ENCODE measurements at places on chromosomes 1 and 21.

DNA sequence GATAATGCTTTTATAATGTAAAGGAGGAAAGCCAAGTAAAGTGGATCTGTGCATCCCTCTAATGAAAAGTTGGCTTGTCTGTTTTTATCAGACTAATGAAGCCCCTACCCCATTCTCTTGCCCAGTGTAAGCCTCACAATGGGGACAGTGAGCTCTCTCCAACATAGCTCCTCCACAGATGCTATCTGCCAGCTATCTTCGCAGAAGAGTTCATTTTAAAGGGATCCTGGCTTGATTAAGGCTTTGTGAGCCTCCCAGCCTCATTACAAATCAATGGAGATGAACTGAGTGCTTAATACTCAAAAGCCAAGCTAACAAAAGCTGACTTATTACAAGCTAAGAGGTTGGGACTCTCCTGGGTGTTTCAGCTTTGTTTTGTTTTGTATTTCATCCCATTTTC is 514.7 kb downstream of the NUF2 start:
- DNase-seq: no peak

- no peak for DNase-seq
Measured at GRCh38 chr1:3881193-3881480, 18.9 kb downstream of the C1orf174 start.

- DNase-seq: no peak
Measured at GRCh38 chr21:33015756-33016155, 10.0 kb upstream of the OLIG2 start.

DNA sequence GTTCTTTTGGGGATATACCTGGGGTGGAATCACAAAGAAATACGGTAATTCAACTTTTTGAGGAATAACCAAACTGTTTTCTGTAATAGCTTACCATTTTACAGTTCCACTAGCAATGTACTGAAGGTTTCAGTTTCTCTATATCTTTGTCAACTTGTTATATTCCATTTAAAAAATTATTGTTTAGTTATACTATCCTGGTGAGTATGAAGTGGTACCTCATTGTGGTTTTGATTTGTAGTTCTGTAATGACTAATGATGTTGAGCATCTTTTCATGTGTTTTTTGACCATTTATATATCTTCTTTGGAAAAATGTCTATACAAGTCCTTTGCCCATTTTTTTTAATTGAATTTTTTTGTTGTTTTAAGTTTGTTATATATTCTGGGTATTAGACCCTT is 39.4 kb downstream of the MAST2 start:
- DNase-seq: no peak

DNA sequence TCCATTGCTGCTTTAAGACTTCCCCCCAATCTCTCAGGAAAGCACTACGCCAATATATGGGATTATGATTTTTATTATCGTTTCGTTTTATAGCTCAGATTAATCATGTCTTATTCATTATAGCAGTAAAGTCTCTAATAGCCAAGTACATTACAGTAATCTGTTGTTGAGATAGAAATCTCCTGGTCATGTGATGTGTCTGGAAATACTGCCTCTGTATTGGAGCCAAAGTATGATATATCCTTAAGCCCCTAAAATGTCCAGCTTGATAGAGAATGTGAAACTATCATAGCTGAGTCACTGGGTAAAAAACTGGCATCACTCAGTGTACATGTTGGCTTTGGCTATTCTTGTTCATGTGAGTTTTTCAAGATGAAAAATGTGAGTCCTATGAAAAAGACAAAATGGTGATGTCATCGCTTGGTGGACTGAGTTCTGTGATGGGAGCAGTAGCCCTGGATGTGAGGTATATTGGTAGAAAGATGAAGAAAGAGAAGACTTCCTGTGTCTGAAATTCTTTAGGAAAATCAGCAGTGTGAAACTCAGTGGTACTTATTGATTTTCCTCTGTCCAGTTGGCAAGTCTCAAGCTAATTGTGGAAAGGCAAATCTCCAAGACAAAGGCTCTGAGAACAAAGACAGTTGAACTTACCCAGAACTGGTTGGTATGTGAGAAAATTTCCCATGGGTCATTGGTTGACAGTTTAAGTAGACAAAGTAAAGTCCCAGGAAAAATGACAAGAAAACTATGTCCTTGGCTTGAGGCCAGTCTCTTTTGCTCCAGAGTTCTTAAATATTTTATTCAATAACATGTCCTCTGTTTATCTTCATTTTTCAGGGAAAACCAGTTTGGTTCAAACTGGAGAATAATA is 76.2 kb downstream of the BRINP2 start:
- no peak for DNase-seq

GRCh38 chr21:24636696-24637095 is 970.6 kb downstream of the MRPL39 start:
- no peak for DNase-seq

GRCh38 chr1:18422076-18422777 is 58.5 kb upstream of the KLHDC7A start:
- no peak for DNase-seq

GRCh38 chr1:167611983-167612382 is 18.0 kb upstream of the RCSD1 start:
- DNase-seq: no peak

GRCh38 chr1:26096471-26096870 is 15.2 kb upstream of the PDIK1L start:
- no peak for DNase-seq

- no peak for DNase-seq
Measured at GRCh38 chr1:44437107-44437716, 32.2 kb downstream of the RNF220 start.

DNA sequence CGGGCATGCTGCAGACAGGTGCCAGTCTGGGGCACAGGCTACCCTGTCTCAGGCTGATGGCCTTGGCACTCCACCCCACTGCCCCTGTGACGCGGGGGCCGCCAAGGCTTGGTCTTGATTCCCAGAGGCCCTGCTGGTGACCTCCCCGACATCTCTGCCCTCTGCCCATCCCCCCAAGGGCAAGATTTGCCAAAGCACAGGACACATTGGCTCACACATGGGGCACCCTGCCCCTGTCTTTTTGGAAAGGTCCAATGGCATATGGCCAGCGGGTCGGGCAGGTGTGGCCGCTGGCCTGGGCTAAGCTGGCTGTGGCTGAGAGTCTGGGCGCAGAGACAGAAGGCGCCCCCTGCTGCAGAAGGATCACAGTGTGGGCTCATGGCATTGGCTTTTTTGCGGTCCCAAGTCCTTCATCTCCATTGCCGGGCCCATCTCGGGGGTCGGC is 4.6 kb downstream of the MIB2 start:
- no peak for DNase-seq

- DNase-seq: no peak
Measured at GRCh38 chr1:237164406-237165352, 122.7 kb downstream of the RYR2 start.

- DNase-seq: no peak
Measured at GRCh38 chr1:66626261-66626660, 92.3 kb downstream of the SGIP1 start.

DNA sequence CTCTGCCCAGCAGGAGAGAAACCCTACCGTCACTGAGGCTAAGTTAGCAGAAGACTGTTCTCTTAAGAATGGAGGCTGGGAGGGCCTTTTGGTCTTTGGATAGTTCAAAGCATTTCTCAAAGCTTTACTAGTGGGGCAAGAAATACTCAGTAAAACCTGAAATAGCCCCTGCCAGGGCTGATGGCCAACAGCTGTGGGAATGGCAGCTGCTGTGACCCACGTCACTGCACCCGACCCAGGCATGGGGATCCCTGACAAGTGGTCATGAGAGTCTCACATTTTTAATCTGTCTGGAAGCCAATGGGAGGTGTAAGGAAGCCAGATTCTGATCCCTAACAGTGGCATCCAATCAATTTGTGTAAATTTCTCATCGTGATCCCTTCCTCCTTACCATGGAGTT is 44.5 kb upstream of the ENAH start:
- DNase-seq: no peak

GRCh38 chr1:114116086-114116485 is 37.6 kb downstream of the SYT6 start:
- no peak for DNase-seq

GRCh38 chr21:17930093-17930492 is 110.9 kb upstream of the C21orf91 start:
- DNase-seq: no peak

GRCh38 chr1:154943649-154944400 is 7.3 kb upstream of the PMVK start:
- no peak for DNase-seq

DNA sequence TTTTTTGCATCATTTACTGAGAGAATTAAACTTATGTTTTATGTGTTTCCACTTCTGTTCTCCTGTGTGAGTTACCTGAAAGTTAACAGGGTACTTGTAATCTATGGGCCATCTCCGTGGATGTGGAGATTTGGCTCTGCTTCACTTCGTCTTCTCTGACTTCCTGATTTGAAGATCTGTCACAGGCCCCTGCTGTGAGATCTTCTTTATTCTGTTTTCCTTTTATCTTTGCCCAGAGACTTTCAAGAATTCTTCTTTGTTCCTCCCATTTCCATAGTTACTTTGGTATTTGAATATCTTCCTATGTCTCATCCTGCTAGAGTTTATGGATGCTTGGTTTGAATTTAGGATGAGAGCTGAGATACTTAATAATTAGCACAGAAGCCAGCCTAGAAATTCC is 35.4 kb upstream of the PKN2 start:
- DNase-seq: no peak
